ENCODE measurements at places on chromosomes 12 and 14.
A peak's percentile ranks its signal among the peaks of the same experiment; 100 is the strongest.

- no peak for DNase-seq
These were observed 35.0 kb downstream of the KITLG start for GRCh38 chr12:88544991-88545980.

DNA sequence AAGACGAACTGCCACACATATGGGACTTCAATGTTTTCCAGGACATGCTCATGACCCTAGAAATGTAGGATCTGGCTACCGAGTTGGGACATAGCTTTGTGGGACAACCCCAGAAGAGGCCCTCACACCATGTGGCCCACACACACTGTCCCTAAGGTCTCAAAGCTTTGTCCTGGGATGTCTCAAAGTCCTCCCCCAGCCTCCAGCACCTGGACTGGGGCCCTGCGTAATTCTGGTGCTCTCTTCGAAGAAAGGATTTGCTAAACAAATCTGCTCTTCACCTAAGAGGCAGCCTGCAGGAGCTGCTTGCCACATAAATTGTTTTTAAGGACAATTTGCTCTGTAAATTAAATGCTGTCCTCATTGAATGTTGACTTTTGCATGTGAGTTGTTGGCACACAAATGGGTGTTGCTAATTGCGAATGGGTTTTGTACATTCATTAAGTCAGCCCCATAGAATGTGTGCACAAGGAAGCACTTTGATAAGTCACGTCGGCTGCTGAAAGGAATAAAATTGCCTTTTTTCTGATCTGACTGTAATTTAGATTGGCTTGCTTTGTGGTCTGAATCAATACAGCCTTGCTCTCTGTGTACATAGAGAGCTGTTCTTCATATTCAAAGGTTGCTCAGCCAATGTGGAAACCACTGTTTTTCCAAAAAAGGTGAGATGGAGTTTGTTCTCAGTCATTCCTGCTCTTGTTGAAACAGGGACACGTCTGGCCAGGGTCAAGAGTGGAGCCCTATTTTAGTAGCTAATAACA lies 161.6 kb upstream of the PWP1 start:
- DNase-seq = peak; percentile 39

GRCh38 chr14:35114036-35114435 lies 7.8 kb downstream of the PPP2R3C start:
- no peak for DNase-seq

DNA sequence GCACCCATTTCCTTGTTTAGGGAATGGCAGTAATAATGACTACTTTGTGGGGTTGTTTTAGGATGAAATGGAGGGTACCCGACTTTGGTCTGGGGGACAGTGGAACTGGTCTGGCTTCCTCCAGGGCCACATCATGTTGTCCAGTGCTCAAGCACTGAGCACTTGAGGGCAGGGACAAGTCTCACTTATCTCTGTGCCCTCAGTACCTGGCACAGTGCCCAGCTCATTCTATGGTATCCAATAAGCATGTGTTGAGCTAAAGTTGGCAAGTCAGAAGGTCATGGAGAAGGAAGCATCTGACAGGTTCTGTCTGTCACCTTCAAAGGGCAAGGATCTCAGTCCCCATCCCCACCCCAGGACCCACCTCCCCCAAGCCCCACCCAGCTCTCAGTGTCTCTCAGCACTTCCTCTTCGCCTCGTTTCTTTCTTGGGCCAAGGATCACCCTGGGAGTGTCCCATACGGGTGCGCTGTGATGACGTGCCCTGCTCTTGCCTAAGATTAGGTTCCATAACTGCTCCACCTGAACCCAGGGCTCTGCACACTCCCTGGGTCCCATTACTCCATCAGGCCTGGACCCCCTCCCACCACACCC lies 24.3 kb upstream of the TMEM106C start:
- no peak for DNase-seq

GRCh38 chr12:71947645-71948105 lies 9.0 kb downstream of the TPH2 start:
- DNase-seq = no peak

- DNase-seq = no peak
These were observed 40.0 kb downstream of the SCN8A start for GRCh38 chr12:51630986-51631385.

DNA sequence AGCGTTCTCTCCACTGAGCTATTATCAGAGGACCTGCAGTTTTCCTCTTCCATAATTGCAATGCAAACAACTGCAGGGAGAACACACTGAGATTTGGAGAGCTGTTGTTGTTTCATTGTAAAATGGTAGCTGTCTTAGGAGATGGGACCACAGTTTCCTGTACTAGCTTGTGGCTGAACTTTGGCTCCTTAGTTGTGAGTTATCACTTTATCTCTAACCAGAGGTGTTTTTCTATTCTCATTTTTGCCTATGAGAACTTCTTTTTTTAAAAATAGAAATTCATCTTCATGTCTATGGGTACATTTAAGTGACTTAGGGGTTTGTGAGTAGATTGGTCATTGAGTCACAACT lies 216.5 kb downstream of the SLC38A4 start:
- no peak for DNase-seq

GRCh38 chr14:81353691-81354323 lies 46.3 kb downstream of the STON2 start:
- no peak for DNase-seq

GRCh38 chr12:112049351-112049750 lies 36.1 kb downstream of the ERP29 start:
- DNase-seq = no peak

DNA sequence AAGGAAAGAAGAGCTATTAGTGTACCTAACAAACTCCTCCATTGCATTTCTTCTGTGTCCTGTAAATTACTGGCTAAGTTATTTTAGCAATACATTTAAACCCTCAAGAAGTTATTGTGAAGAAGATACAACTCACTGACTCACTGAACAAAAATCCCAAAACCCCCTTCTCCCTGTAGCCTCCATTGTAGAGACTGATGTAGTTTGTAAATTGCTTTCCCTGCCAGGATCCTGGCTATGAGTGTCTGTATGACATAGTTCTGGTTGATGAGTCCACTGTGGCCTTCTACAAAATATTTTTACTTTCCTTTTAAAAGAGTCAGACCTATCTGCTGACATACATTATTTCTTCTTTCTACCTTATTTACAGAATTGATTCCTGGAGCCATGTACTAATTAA lies 155.6 kb downstream of the SLC6A15 start:
- DNase-seq = no peak

GRCh38 chr12:104997541-104997940 lies 11.4 kb downstream of the NOPCHAP1 start:
- no peak for DNase-seq

DNA sequence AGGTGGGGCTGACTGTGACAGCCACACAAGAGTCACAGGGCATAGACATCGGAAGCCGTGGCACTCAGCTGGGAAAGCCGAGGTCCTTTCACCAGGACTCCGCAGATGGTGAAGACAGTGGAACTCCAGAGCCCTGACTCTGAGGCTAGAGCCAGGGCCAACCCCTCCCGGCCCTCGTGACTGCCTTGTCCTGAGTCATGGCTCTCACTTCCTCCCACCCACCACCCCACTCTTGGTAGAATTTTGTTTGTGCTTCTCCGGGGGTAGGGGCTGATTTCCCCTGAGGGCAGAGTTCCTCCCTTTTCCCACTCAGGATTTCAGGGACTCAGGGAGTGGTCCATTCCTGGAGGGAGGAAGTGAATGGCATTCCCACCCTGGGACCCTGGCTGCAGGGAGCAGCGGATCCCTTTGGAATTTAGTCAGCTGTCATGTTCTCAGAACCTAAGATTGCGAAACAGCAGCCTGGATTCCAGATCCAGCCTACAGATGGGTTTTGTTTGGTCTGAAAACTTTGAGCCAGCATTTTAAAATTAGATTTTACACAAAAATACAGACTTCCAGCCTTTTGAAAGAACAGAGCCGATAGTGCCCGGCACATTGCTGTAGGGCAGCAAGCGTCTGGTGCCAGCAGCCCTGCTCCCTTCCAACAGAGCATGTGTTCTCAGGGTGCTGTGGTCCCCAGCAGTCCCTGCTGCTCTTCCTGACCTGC lies 50.7 kb downstream of the TPCN1 start:
- no peak for DNase-seq

- no peak for DNase-seq
These were observed 144.6 kb downstream of the ETV6 start for GRCh38 chr12:11793921-11794710.

- DNase-seq = no peak
These were observed 183.7 kb downstream of the DACT1 start for GRCh38 chr14:58821421-58821820.

DNA sequence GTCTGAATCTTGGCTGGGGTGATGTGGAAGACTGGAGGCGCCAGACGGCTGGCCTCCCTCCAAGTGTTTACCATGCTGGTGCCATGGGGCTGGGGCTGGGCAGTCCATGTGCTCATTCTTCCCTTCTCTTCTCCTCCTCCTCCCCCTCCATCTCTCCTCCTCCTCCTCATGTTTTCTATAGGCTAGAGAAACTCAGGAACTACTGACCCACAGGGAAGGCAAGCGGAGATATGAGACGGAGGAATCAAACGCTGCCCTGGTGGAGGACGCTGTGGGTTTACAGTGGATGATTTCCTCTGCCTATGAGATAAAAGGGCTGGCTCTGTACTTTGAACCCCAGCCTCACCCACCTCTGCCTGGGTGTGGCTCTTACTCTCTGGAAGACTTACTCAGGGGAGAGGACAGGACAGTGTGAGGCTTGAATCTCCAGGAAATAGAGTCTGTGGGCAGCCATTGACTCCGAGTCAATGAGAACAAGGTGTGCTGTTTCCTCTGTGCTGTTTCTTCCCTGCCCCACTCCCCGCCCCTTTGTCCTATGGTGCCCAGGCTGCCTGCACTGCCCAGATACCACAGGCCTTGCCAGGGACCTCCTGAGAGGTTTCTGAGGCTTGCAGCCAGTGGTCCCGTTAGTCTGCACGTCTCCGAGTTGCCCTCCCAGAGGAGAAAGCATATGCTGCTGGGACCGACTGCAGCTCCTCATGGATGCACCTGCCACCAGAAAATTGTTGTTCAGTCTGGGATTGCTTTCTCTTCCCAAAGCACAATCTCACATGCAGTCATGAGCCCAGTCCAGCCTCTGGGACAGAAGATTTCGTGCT lies 132.6 kb upstream of the ARHGAP5 start:
- DNase-seq = no peak

DNA sequence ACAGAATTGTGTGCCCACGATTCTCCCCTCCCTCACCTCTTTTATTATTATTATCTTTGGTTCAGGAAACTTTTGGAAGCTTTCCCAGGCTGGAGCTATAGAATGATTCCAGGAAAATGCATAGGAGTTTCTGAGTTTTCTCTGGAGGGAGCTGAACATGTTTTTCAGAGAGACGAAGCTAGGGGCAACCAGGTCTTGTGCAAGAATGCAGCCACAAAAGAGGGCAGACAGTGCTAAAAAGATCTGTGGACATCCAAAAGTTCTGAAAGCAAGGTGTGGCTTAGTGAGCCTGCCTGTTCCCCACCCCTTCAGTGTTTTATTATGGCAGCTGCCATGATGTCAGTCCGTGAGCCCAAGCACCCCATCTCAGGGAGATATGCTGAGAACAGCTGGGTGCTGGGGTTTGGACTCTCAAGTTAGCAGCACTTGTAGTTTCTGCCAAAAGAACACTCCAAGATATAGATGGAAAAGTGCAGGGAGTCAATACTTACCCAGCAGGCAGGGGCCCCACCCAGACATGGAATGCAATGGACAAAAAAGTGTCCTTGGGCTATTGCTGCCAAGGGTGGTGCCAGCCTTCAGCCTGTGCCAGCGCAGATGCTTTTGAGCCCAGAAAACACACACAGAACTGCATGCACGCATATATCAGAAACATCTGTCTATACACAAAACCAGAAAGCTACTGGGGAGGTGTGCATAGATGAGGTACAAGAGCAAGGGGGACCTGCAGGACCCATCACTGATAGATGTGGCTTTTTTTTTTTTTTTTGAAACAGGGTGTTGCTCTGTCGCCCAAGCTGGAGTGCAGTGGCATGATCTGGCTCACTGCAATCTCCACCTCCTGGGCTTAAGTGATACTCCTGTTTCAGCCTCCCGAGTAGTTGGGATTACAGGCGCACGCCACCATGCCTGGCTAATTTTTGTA lies 17.0 kb upstream of the IRF2BPL start:
- DNase-seq = no peak

DNA sequence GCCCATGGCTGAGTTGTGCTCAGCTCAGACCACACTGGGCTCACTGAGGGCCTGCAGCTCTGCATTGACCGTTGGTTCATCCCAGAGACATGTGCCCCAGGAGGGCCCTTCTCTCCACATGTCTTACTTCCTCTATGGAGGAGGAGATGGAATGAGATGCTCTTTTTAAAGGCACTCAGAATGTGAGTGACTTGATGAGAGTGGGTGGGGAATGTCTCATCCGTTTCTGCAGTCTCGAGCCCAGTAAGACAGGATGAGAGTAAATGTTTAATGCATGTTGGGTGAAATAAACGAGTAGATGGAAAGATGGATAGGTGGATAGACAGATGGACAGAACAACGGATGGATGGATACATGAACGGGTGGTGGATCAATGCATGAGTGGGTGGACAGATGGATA lies 68.8 kb upstream of the NOS1 start:
- no peak for DNase-seq

GRCh38 chr12:116891019-116891418 lies 9.8 kb upstream of the HRK start:
- no peak for DNase-seq

DNA sequence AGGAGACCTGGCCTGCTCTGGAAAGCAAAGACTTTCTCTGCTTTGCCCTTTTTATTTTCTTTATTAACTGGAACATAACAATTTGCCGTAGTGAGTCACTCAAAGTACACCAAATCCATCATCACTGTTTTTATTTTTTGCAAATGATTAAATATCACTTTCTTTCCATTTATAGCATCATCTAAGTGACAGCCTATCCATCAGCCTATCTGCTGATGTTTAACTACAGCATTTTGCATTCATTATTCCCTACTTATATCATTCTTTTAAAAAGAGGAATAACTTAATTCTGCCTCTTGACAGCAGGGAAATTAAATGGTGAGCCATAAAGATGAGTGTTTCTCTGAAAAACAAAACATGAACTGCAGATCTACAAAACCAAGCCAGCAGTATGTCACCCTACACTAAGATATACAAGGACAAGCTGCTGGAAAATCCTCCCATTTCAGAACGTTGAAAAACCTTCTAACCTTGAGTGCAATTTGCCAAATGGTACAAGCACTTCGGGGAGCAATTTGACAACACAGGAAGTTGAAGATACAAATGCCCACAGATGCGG lies 821.3 kb upstream of the TMEM132C start:
- DNase-seq = no peak

DNA sequence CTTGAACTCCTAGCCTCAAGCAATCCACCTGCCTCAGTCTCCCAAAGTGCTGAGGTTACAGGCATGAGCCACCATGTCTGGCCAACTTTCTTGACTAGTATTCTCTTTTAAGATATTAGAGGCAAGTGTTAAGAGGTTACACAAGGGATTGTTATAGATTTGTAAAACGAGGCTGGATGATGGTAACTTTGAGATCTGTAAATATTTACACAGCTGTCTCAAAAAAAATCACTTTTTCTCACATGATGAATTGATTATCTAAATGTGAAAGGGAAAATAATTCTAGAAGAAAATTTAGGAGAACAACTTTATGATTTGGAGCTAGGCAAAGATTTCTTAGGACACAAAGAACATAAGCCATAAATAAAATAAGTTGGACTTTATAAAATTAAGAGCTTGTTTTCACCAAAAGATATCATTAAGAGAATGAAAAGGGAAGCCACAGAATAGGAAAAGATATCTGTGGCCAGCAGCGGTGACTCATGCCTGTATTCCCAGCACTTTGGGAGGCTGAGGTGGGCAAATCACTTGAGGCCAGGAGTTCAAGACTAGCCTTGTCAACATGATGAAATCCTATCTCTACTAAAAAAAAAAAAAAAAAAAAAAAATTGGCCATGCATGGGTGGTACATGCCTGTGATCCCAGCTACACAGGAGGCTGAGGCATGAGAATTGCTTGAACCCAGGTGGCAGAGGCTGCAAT lies 77.4 kb downstream of the BBS10 start:
- DNase-seq = no peak

GRCh38 chr12:67646775-67647174 lies 1.8 kb upstream of the DYRK2 start:
- DNase-seq = no peak

Data from type B pancreatic cell (in vitro differentiated cells).